ENCODE measurements at places on chromosomes 1 and 21.

DNA sequence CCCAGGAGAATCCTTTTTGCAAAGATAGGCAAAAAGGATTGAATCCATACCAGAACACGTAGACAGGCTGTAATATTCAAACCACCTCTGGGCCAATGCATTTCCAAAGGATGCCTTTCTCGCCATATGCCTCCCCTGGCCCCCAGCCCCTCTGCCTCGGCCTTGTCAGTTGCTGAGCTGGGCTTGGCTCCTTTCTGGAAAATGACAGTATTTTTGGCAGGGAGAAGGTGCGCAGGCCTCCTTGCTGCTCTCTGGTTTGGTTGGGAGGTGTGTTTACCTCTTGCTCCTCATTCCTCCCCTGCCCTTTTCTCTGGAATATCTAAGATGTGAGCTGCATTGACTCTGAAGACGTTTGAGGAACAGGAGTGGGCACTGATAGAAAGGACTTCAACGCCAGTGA is 26.0 kb upstream of the CNTN2 start:
- no peak overlapping the region for H3K4me3 ChIP-seq
- H3K4me1 ChIP-seq = peaks cover 6% of the 10 kb centered on the region
- DNase-seq = no peak
- H3K27ac ChIP-seq = no peak overlapping the region
- H3K27me3 ChIP-seq = peaks cover 3% of the 10 kb centered on the region

DNA sequence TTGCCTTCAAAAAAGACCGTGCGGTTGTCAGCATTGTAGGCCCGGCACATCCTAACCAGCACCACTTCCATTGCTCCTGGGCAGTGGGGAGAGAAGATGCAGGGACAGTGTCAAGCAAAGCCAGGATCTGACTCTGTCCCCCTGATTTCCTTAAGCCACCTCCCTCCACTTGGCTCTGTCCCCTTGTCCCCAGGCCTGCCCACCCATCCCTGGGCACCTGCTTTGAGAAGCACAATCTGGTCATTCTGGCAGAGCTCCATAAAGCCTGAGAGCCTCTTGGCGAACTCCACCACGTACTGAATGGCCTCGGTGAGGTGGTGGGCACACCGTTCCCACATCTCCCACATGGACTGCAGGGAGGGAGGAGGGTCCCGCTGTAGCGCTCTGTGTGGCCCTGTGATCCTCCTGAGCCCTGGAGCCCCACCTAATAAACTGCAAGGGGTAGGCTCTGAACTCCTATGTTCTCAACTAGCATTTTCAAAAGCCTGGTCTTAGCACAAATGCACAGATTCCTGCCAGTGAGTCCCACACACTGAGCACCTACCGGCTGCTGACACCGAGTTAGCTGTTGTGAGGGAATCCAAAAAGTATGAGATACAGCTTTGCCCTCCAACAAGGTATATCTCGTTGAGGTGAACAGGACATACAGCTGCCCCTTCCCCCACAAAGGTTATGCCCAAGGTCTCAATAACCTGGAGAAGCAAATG is 8.2 kb upstream of the LINGO4 start:
- H3K27ac ChIP-seq = no peak overlapping the region
- H3K4me3 ChIP-seq = no peak overlapping the region
- peaks cover 25% of the 10 kb centered on the region for H3K27me3 ChIP-seq
- DNase-seq = no peak

GRCh38 chr1:57188168-57188567 is 222.4 kb upstream of the C8B start:
- H3K4me3 ChIP-seq = no peak overlapping the region
- H3K4me1 ChIP-seq = no peaks in the 10 kb centered on the region
- H3K27me3 ChIP-seq = no peaks in the 10 kb centered on the region
- H3K36me3 ChIP-seq = no peaks in the 10 kb centered on the region
- H3K27ac ChIP-seq = no peak overlapping the region

DNA sequence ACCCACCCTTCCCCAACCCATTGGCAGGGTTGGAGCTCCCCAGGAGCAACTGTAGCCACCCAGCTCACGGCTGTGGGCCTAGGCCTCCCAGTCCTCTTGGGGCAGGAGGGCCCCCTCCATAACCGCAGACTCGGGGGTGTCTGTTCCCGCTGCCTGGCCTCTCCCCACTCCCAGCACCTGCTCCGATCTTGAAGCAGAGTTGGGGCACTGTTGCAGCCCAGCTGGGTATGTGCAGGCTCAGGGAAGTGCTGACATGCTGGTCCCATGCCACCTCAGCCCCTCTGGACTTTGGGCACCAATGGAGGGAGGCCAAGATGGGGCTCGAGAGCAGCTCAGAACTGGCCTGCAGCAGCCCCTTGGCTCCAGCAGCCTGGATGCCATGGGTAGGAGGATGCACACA is 54.8 kb upstream of the KRTAP11-1 start:
- no peak for DNase-seq
- H3K36me3 ChIP-seq = no peaks in the 10 kb centered on the region
- H3K27me3 ChIP-seq = no peaks in the 10 kb centered on the region
- no peak overlapping the region for H3K27ac ChIP-seq
- no peaks in the 10 kb centered on the region for H3K4me1 ChIP-seq

DNA sequence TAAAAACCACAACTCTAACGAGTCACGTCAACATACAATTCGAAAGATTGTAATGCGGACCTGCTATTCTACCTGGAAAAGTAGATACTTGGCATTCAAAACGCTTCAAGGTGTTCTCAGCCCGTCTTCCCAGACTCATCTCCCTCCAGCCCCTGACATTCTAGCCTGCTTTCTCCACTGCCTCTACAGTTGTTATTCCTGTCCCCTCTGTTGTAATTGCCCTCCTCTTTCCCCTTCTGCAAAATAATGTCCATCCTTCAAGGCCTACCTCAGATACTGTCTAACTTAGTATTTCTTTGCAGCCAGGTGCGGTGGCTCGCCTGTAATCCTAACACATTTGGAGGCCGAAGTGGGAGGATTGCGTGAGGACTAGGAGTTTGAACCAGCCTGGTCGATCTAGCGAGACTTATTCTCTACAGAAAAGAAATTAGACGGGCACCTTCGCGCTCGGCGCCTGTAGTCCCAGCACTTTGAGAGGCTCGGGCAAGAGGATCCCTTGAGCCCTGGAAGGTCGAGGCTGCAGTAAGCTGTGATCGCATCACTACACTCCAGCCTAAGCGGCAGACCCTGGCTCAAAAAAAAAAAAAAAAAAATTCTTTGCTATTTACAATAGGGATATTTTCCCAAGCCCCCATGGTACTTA is 756 bp upstream of the RBM34 start:
- peak overlapping the region; percentile 91 for H3K4me3 ChIP-seq
- peaks cover 15% of the 10 kb centered on the region for H3K36me3 ChIP-seq
- no peak for DNase-seq
- no peaks in the 10 kb centered on the region for H3K27me3 ChIP-seq
- H3K4me1 ChIP-seq = peaks cover 3% of the 10 kb centered on the region
- peak overlapping the region; percentile 85 for H3K27ac ChIP-seq

- H3K36me3 ChIP-seq = no peaks in the 10 kb centered on the region
- peak; percentile 42 for DNase-seq
- H3K4me3 ChIP-seq = peak overlapping the region; percentile 93
- no peaks in the 10 kb centered on the region for H3K27me3 ChIP-seq
Observed at GRCh38 chr21:37368541-37369279, 2.1 kb downstream of the DYRK1A start.

- no peaks in the 10 kb centered on the region for H3K36me3 ChIP-seq
- no peak overlapping the region for H3K4me3 ChIP-seq
- no peak overlapping the region for H3K27ac ChIP-seq
- no peak for DNase-seq
- peaks cover 14% of the 10 kb centered on the region for H3K27me3 ChIP-seq
- no peaks in the 10 kb centered on the region for H3K4me1 ChIP-seq
Observed at GRCh38 chr1:226497991-226498639, 50.4 kb upstream of the STUM start.

DNA sequence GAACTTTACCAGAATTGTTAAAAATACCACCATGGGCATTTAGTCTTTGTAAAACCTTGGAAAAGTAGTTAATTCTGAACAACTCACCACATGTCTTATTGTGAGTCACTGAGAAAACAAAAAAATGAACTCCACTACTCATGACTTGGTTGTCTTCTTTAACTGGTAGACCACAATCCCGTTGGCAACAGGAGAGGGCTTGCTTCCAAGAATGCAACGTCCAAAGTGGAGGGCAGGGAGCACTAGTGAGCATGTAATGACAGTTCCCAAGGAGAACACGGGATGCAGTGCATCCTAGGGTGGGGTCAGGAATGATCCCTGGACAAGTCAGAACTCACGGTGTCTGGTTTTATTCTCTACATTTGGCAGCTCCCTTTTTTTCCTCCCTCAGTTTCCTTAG is 15.2 kb upstream of the HMCN1 start:
- H3K4me1 ChIP-seq = peaks cover 11% of the 10 kb centered on the region
- peak overlapping the region; percentile 49 for H3K27ac ChIP-seq
- DNase-seq = peak; percentile 97
- H3K36me3 ChIP-seq = no peaks in the 10 kb centered on the region

- DNase-seq = no peak
- H3K27ac ChIP-seq = no peak overlapping the region
- no peak overlapping the region for H3K4me3 ChIP-seq
- no peaks in the 10 kb centered on the region for H3K4me1 ChIP-seq
Observed at GRCh38 chr1:121458291-121459048, 273.7 kb downstream of the SRGAP2C start.

- H3K27me3 ChIP-seq = no peaks in the 10 kb centered on the region
- no peak overlapping the region for H3K27ac ChIP-seq
- no peak overlapping the region for H3K4me3 ChIP-seq
- no peak for DNase-seq
- peaks cover 14% of the 10 kb centered on the region for H3K4me1 ChIP-seq
Observed at GRCh38 chr1:61842036-61842435, 99.8 kb downstream of the PATJ start.

GRCh38 chr1:38297842-38298241 is 251.2 kb upstream of the POU3F1 start:
- peaks cover 3% of the 10 kb centered on the region for H3K27me3 ChIP-seq
- H3K4me1 ChIP-seq = peaks cover 8% of the 10 kb centered on the region
- H3K4me3 ChIP-seq = no peak overlapping the region
- H3K36me3 ChIP-seq = no peaks in the 10 kb centered on the region

GRCh38 chr1:204267191-204267601 is 53.4 kb upstream of the GOLT1A start:
- H3K27me3 ChIP-seq = peaks cover 29% of the 10 kb centered on the region
- H3K4me1 ChIP-seq = no peaks in the 10 kb centered on the region
- H3K4me3 ChIP-seq = no peak overlapping the region
- no peaks in the 10 kb centered on the region for H3K36me3 ChIP-seq

- H3K36me3 ChIP-seq = no peaks in the 10 kb centered on the region
- no peak for DNase-seq
- no peaks in the 10 kb centered on the region for H3K4me1 ChIP-seq
- H3K27me3 ChIP-seq = no peaks in the 10 kb centered on the region
- H3K4me3 ChIP-seq = no peak overlapping the region
Observed at GRCh38 chr1:64062529-64062928, 140.9 kb upstream of the UBE2U start.

DNA sequence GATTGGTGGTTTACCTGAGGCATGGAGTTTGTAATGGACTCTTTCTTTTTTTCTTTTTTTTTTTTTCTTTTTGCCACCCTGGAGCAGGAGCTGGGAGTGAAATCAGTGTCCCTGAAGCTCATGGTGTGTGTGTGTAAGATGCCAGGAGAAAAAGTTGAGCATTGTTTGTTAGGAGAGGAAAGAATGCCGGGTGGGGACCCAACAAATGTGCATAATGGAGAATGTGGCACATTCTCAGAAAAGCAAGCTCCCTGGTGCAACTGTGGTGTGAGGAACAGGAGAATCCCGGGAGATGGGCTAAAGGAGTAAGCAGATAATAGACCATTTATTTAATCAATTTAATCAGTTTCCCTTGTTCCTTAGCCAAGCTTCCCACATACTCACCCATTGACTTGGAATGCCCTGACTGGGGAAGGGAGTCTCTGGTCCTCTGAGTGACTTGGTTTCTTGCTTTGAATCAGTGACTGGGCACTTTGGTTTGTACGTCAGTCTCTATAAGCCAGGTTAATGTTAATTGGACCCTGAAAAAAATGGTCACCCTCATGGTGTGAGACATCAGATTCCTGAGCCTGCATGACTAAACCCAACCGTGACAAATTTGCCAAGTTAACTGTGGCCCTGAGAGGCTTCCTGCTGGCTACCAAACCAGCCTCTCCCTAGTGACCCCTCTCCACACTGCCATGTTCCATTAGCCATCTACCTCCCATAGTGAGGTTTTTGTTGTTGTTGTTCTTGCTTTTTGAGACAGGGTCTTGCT is 43.9 kb upstream of the ITPKB start:
- no peak overlapping the region for H3K27ac ChIP-seq
- H3K4me3 ChIP-seq = no peak overlapping the region
- peaks cover 13% of the 10 kb centered on the region for H3K4me1 ChIP-seq
- no peaks in the 10 kb centered on the region for H3K27me3 ChIP-seq
- no peak for DNase-seq

GRCh38 chr1:234997896-234998741 is 130.5 kb downstream of the TOMM20 start:
- DNase-seq = peak; percentile 54
- H3K36me3 ChIP-seq = no peaks in the 10 kb centered on the region
- no peaks in the 10 kb centered on the region for H3K27me3 ChIP-seq
- peak overlapping the region; percentile 97 for H3K27ac ChIP-seq
- peak overlapping the region; percentile 14 for H3K4me3 ChIP-seq

DNA sequence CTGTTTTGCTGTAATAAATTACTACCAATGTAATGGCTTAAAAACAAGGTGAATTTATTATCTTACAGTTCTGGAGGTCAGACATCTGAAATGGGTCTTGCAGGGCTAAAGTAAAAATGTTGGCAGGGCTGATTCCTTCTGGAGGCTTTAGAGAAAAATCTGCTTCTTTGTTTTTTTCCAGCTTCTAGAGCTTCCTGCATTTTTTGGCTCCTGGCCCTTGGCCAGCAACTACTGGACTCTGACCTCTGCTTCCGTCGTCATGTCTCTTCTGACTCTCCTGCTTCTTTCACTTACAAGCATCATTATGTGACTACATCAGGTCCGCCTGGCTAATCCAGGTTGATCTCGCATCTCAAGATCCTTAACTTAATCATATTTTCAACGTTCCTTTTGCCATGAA is 350.9 kb downstream of the S1PR1 start:
- no peak overlapping the region for H3K4me3 ChIP-seq
- H3K36me3 ChIP-seq = no peaks in the 10 kb centered on the region
- no peaks in the 10 kb centered on the region for H3K4me1 ChIP-seq
- H3K27ac ChIP-seq = no peak overlapping the region
- H3K27me3 ChIP-seq = no peaks in the 10 kb centered on the region

- no peaks in the 10 kb centered on the region for H3K36me3 ChIP-seq
- H3K4me3 ChIP-seq = no peak overlapping the region
- H3K4me1 ChIP-seq = peaks cover 3% of the 10 kb centered on the region
- H3K27me3 ChIP-seq = no peaks in the 10 kb centered on the region
Observed at GRCh38 chr1:221747839-221748238, 6.0 kb upstream of the DUSP10 start.

- DNase-seq = no peak
- H3K27ac ChIP-seq = no peak overlapping the region
- H3K4me3 ChIP-seq = no peak overlapping the region
- H3K27me3 ChIP-seq = peaks cover 7% of the 10 kb centered on the region
- H3K36me3 ChIP-seq = no peaks in the 10 kb centered on the region
Observed at GRCh38 chr1:165119086-165119485, 237.4 kb downstream of the LMX1A start.

GRCh38 chr1:116374353-116375147 is 1.5 kb downstream of the ATP1A1 start:
- H3K4me1 ChIP-seq = peaks cover 55% of the 10 kb centered on the region
- DNase-seq = no peak
- H3K4me3 ChIP-seq = peak overlapping the region; percentile 78
- peak overlapping the region; percentile 83 for H3K27ac ChIP-seq

All from astrocyte (in vitro differentiated cells and primary cell).